ENCODE measurements at places on chromosomes 7 and 10.

DNA sequence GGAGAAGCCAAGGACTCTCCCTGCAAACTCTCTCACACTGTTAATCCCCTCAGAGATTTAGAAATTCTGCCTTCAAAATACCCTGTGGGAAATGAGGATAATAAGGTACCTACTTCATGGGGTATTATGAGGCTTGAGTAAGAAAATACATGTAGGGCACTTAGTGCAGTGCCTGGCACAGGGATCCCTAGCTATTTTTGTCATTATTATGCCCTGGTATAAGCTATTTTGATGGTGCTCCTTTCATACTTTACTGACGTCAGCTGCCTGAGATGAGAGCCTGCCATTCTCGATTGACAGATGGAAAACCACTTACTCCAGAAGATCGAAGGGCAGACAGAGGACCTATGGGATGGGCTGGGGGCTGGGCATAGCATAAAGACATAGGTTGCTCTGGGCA, 30.1 kb downstream of the MKX start:
- no peak for DNase-seq

GRCh38 chr10:116158036-116158435, 115.0 kb downstream of the GFRA1 start:
- no peak for DNase-seq

- DNase-seq = no peak
These were observed 76.1 kb upstream of the PDSS1 start for GRCh38 chr10:26621243-26621888.

DNA sequence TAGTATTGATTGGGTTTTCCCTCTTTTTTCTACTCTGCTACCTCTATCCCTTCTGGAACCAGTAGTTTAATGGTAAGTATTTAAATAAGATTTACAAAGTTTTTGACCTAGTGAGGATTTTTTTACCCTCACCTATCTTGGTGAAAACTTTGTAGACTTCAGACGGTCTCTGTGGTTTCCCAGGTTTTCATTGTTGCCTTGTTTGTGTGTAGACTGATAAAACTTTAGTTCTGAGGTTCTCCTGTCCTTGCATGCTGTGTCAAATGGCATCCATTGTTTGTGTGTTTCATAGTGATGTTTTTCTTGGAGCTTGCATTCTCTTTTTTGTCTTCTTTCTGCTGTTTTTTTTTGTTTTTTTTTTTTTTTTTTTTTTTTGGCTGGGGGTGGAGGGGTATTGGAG, 22.6 kb downstream of the ZNRF2 start:
- DNase-seq = no peak

GRCh38 chr10:102994531-102995295, 76.6 kb downstream of the CNNM2 start:
- DNase-seq = no peak

DNA sequence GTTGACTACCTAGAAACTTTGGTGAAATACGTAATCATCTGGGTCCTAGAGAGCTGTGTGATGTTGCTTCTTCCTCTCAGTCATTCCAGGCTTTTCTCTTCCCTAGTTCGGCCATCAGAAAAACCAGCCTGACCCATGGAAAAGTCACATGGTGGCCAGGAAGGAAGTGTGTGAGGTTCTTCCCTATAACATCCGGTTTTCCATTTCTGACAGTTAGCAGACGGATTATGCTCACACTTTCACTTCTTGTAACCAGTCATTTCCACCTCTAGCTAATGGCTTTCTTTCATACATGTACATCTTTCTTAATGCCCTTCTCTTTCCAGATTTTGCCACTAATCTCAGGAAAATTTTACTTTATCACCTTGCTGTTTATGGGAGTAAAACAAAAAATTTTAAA, 110.0 kb upstream of the GLCCI1 start:
- DNase-seq = no peak

DNA sequence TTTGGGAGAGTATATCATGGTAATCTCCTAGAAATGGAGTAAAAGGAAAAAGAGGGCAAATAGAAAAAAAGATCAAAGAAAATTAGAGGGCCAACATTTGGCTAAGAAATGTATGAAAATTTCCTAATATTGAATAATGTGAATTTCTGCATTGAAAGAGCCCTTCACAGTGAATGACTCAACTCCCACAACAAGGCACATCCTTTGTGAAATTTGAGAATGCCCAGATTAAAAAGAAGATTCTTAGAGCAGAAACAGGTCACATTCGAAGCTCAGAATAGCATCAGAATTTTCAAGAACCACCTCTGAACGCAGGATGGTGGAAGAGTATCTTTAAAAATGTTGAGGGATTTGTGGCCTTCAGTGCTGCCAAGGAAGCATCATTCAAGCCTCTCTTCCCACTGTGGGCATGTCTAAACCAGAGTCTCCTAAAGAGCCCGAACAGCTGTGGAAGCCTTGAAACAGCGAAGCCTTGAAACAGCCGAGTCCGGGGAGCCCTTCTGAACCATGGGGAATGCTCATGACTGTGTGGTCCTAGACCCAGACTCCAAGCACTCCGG, 43.6 kb downstream of the GUSB start:
- no peak for DNase-seq

- DNase-seq = no peak
These were observed 2.4 kb upstream of the FGFR2 start for GRCh38 chr10:121600611-121601010.

DNA sequence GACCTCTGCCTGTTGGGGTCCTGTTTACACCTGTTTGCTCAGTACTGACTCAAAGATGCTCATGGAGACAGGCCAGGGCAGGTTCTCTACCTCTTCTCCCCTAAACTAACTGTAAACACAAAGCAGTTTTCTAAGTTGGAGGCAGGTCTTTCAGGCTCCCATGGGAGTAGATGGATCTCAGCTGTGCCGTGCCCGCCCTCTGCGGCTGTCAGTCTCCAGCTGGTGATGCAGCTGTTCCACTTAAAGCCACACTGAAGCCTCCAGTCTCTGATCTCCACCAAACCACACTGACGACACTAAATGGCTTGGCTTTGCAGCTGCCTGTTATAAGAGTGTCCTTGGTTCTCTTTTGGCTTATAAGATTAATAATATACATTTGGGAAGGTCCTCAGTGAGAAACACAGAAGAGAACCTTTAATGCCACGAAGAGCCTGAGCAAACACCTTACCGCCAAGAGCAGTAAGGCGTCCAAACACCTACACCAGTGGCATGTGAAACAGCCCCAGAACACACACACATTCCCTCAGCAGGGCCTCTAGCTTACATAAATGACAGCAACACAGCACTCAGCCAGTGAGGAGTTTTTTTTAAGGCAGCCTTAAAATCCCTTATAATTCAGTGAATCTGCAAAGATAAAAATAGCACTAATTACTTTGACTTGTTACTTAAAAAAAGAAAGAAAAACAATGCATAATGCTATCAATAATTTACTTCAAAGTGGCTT, 60.4 kb upstream of the KCNIP2 start:
- DNase-seq = no peak

- no peak for DNase-seq
These were observed 168.6 kb downstream of the NRP1 start for GRCh38 chr10:33165911-33166310.

DNA sequence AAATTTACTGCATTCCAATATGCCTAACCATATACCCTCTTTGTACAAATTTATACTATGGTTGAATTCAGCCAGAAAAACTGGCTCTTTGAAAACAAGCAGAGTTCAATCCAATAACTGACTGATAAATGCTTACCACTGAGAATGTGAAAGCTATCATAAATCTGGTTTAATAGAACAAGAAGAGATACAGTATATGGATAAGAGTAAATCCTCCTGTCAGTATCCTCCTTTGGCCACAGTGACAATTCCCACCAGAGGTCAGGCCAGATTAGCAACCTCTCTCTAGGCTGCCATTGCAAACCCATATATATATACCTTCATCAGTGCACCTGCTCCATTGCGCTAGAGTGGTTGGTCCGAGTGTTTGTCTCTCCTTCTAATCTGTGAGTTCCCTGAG, 647.2 kb downstream of the GRM8 start:
- DNase-seq = no peak

GRCh38 chr10:75033399-75034130, 77.9 kb upstream of the SAMD8 start:
- DNase-seq = no peak

- no peak for DNase-seq
These were observed 29.0 kb upstream of the CCNY start for GRCh38 chr10:35307297-35307696.

DNA sequence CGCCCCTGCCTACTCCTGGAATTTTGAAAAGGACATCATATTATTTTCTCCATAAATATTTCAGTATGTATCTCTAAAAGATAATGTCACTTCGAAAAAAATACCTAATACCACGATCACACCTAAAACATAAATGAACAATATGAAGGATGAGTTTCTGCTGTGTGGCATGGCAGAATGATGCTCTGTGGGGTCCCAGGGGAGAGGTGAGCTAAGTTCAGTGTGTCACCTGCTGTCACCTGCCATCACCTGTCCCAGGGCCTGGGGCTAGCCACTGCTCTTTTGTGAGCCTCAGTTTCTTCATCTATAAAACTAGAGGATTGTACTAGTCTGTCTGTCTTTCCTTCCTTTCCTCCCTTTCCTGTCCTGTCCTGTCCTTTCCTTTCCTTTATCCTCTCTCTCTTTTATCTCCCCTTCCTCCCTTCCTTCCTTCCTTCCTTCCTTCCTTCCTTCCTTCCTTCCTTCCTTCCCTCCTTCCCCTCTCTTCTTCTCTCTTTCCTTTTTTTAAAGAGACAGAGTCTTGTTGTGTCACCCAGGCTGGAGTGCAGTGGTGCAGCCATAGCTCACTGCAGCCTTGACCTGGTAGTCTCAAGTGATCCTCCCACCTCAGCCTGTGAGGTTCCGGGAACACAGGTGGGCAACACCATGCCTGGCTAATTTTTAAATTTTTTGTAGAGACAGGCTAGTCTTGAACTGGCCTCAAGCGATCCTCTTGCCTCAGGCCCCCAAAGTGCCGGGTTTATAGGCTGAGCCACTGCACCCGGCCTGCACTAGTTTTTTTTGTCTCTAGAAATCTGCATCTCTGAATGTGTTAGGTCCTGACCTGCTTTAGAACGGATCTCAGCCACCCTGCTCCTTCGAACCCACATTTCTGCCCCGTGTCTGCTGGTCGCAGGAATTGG, 43.1 kb downstream of the CUX1 start:
- no peak for DNase-seq

DNA sequence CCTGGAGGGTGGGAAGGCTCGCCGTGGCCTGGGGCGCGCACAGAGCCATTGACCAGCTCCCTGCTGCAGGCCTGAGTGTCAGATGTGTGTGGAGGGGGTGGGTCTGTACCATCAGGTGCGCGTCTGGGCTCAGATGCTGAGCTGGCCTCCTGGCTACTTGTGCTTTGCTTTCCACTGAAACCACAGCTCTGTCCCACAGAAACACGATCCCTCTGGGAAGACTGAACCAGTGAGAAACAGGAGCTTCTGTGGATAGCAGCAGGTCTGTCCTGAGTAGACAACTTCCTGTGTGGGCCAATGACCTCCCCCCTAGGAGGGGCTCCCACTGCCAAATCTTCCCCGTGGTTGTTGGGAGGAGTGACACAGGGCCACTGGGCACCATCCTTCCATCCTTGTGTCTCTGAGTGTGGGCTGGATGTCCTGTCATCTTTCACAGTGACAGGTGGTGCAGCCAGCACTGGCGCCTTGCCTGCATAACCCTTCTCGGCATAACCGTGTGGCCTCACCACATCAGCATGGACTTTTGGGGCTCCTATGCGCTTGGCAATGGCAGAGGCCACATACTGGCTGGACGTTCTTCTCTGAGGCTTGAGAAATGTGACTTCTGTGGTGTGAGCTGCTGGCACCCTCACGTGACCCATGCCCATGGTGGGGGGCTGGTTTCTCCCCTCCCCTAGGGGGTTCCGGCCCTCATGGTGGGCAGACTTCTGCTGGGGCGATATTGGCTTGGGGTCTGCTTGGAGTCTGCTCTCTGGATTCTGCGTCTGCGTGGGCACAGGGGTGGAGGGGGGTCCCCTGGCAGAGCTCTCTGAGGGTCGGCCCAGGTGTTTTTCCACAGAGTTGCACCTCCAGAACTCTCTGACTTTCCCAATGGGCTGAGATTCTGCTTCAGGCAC, 245.5 kb upstream of the GRB10 start:
- no peak for DNase-seq

GRCh38 chr10:48496831-48497779, 107.8 kb downstream of the ARHGAP22 start:
- DNase-seq = no peak

GRCh38 chr10:103490986-103491314, 2.6 kb upstream of the NEURL1 start:
- DNase-seq = no peak

DNA sequence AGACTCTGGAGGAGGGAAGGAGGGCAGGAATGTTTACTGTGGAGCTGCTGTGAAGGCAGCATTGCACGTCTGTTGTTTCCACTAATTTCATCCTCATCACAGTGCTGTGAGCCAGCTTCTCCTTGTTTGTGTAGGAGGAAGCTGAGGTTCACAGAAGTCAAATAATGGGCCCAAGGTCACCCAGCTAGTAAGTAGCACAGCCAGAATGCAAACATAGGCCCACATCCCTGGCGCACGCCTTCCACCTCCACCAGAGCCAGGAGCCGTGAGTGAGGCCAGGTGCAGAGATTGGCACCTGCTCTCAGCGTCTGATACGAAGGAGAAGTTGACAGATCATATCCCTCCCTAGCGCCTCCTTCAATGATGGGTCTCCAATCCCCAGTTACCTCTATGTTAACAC, 93.6 kb downstream of the HTR5A start:
- DNase-seq = no peak

DNA sequence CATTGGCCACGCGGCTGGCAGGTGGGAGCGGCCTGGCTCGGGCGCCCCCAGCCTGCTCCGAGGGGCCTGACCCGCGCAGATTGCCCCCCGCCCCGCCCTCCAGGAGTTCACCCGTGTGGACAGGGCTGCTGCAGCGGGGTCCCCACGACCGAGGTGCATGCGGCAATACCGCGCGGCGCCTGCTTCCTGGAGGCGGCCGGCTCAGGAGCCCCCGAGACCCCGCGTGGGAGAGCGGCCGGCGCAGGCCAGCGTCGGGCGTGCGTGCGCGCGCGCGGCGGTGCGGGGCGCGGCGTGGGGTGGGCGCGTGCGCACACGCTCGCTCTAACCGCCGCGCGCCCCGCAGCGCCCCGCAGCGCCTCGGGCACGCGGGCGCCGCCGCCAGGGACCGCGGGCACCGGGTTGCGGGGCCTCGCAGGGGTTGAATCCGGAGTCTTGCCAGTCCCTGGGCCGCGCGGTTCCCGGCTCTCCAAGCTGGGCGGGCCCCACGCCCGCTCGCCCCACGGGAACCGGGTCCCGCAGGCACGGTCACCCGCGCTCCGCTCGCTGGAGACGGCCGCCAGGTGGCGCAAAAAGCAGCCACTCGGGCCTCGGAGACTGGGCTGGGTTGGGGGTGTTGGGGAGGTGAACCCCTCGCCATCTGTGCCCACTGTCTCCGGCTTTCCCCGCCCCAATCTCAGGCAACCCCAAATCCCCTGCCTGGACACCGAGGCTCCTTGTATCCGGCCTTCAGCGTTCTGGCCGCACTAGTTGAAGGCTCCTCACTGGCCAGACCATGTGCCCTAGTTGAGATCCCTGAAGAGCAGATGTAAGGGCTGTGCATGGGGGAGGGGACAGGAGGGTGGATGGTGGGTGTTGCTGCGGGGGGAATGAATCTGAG, 1.3 kb upstream of the ACHE start:
- DNase-seq = peak; percentile 57

- no peak for DNase-seq
These were observed 642.2 kb downstream of the SH2D4B start for GRCh38 chr10:81179805-81180452.

GRCh38 chr7:79868010-79868409, 266.6 kb upstream of the GNAI1 start:
- no peak for DNase-seq
